ENCODE measurements at places on chromosomes 5 and 9.

DNA sequence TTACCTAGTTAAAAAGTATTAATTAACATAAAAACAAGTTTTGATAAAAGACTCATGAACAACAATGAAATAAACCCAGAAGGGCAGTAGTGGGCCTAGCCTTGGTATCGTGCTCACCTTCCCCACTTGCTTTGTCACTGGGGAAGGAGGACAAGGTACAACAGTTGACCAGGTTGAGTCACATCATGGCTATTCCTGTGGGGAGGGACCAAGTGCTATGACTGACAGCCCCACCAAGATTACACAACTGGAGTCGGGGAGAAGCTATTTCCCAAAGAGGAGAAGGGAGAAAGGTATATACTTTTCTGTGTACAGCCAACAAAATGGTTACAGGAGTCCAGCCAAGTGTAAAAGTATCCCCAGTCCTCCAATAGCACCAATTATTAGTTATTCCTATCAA, 251.3 kb upstream of the RFX3 start:
- DNase-seq = no peak

DNA sequence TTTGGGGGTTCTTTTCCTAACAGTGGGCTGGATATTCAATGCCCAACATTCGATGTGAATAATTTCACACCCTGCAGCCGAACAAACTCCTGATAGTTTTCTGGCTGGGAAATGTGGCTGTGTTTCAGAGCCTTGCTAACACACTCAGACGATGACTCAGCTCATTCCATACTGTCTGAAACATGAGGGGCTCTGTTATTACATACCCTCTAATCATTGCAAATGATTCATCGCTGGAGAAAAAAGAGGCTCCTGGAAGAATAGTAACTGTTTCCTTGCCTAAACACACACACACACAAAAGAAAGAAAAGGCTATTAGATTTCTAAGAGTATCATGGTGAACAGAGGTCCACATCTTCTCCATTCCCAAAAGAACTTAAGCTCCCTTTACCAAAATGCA, 75.8 kb downstream of the OXCT1 start:
- no peak for DNase-seq

- no peak for DNase-seq
Observed at GRCh38 chr5:150778517-150779396, at the start of gene SMIM3. Gene SMIM3 (plus strand): TSS chr5:150778757. CDS start chr5:150795441, 16,684 bp downstream.

DNA sequence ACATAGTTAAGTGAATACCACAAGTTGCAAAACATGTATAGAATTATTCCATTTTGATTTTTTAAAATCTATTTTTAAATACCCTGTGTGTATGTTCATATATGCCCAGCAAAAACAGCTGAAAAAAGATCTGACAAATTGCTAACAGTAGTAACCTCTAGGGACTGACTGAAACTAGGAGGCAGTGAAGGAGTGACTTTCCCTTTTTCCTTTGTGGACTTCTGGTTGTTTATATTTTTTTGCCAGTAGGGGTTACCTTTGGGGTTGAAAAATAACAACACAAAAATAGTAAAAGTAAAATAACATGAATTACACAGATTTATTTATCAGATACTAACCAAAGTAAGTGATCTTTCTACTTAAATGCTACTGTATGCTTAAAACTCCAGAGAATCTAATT, 2.9 kb downstream of the MEGF9 start:
- DNase-seq = no peak

DNA sequence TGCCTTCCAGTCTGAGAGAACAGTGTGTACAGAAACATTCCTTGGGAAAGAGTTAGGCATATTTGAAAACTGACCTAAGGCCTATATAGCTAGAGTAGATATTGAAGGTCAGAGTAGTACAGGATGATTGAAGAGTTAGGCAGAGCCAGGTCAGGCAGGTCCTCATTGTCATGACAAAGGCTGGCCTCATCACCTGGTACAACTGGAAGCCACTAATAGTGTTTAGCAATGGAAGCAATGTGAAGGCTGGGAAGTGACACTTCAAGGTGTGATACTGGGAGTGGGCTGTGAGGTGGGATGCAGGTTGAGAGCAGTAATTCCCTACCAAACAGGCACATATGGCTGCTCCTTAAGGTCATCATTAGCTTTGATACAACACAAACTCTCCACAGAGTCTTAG, 123.6 kb upstream of the CCNH start:
- DNase-seq = no peak

- DNase-seq = no peak
Observed at GRCh38 chr9:36141761-36142160, 5.2 kb downstream of the GLIPR2 start.

- no peak for DNase-seq
Observed at GRCh38 chr9:36949466-36949865, 84.6 kb downstream of the PAX5 start.

DNA sequence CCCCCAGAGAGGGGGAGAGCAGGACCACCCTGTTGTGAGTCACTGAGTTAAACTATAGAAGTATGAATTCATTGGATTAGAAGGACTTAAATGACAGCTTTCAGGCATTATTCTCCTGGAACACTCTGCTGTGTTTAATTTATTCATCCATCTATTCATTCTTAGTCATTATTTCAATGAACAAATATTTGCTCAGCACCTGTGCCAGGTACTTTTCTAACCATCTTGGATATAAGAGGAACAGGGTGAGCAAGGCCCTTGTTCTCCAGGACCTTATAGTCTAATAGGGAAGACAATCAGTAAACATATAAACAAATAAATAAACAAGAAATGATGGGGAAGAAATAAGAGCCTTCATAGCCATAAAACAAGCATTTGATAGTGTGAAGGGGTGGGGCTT, 483.9 kb upstream of the BRINP1 start:
- no peak for DNase-seq

DNA sequence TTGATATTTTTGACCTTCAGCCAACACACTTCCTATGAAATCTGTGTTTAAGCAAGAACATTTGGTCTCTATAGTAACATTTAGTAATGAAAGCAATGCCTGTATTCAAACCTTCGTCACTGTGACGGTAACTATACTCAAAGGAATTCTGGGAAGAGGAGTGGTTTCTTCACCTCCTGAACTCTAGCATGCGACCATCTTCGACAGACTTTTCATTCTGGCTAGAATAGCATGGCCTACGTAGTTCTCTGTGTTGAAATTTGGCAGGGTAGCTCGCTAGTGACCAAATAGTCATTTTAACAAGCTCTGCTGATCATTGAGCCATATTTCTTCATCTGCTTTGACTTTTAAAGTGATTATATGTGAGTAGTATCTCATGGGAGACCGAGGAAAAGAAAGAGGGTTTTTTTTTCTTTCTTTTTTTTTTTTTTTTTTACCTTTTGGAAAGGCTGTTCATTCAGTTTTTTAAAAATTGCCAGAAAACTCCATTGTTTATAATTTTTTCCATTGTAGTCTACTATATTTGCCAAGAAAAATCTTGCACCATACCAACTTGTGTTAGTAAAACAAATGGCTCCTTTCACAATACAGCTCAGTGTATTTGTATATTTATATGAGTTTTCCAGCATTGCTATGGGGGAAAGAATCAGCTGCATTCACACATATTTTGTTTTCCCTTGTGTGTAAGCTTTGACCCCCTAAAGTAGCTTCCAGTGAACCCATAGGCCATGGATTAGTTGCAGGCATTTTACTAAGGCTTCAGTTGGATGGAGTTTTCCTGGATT, 166.8 kb downstream of the NNT start:
- DNase-seq = no peak

- no peak for DNase-seq
Observed at GRCh38 chr5:10934783-10935355, 173.8 kb upstream of the DAP start.

DNA sequence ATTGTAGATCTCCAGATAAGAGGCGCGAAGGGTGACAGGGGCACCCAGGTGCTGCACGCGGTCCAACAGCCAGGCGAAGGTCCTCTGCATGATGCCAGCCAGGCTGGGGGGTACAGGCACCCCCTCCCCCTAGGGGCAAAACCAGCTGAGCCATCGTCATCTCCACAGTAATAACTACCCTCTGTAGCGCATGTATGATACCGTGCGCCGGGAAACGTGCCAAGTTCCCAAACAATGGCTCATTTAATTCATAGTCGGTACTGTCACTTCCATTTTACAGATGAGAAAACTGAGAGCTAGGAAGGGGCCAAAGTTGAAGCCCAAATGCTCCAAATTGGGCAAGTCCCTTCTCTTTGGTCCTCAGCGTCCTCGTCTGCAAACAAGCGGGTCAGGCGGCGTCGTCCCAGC, 1.5 kb downstream of the KIF12 start:
- DNase-seq = no peak

DNA sequence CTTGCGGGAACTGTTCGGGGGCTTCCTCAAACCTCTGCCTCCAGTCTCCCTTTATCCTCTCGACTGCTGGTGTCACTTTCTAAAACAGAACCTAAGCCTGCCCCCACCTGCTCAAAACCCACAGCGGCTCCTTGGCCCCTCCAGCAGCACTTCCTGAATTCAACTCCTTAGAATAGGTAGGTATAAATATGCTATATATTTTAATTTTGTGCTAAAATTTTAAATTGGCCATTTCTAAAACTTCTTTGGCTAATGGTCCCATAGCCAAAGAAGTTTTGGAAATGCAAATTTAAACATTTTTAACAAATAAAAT, 71.8 kb upstream of the TBC1D2 start:
- DNase-seq = no peak

DNA sequence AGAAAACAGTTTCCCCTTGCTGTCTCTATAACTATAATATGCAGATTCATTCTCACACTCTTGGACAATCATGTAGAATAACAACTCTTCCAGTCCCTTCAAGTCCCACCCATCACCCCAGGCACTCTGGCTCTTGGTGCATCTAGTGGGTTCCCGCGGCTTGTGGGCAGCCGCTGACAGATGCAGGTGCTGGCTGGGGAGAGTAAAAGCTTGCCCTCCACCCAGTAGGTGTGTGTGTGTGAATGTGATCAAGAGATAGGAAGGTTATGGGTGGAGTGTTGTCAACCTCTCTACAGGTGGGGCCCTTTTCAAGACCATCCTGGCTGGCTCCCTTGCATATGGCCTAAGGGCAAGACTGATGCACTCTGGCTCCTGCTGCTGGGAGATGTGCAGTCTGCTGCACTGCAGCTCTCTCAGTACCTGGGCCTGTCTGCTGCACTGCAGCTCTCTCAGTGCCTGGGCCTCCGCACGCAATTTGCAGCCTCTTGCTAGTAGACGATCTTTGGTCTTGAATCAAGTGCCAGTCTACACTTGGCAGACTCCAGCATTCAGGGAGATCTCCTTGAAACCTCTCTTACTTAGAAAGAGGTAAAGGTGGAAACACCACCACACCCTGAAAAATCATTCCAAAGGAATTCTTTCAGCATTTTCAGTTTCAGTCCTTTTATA, 189.7 kb upstream of the GDNF start:
- no peak for DNase-seq

DNA sequence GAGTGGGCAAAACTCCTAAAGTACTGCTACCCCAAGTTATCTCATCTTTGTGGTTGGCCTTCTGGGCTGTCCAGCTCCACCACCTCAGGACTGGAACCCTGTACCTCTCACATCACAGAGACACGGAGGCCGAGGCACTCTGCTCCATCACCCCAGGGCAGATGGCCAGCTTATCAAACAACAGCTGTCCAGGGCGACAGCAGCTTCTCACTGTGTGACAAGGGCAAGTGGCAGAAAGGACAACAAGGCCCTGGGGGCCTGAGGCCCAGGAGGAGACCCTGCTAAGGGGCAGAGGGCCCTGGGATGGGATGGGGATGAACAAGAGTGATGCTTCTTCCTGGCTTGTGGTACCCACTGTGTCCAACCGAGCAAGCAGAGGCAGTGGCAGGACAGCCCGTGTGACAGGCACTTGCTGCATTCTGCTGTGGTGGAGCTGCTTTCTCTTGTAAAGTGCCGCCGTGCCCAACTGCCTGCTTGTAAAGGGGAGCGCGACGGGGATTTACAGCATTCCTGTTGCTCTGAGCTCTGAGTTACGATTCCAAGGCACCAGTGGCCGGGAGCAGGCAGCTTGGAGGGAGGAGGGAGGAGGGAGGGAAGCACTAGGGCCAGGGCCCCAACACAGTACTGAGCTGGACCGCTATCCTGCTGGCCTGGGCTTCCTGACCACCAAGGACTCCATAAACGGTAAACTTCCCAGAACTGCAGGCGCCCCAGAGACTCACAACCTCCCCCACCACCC, 71.2 kb downstream of the SHB start:
- DNase-seq = no peak

DNA sequence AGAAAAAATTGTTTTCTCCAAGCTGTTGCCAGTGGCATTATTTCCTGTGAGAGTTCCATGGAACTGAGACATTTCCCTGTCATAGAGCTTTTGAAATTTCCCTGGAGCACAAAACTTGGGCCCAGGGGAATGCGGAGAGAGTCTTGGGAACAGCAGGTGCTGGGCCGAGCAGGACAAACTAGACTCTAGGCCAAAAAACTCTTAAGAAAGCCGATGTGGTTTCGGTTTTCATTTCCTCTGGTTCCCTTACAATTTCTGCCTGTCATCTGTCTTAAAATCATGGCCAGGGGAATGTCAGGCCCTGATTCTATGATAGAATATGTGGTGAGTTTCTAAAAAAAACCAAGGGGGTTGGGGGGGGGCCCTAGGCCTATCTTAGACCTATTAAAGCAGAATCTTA, 4.6 kb downstream of the SLC35A4 start:
- no peak for DNase-seq

DNA sequence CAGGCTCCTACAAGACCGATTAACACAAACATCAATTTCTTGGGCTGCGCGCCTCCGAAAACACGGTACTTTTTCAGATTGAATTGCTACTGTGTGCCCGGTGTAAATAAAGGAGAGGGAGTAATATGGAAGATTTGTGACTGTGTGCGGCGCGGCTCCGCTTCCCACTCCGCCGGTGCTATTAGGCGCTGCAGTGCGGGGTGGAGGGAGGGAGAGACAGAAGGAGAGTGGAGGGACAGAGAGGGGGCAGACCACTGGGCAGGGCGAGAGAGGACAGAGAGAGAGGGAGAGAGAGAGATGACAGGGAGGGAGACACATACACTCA, 24.7 kb upstream of the RNU6ATAC start:
- no peak for DNase-seq

DNA sequence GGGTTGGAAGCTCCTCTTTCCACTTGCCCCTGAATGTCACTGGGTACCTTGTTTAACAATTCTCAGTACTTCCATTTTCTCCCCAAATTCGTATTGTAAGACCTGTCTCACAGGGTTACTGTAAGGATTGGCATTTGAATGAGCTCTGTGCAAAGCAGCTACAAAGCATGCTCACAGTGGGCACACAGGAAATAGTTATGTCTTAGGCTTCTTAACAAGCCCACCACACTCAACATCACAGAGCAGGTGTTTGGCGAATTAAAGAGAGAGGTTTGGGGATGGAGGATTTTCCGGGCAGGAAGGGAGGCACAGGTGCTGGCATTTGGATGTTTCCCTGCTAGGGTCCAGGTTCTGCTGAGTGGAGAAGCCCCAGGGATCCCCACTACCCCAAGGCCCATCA, 17.0 kb upstream of the LHFPL2 start:
- no peak for DNase-seq

DNA sequence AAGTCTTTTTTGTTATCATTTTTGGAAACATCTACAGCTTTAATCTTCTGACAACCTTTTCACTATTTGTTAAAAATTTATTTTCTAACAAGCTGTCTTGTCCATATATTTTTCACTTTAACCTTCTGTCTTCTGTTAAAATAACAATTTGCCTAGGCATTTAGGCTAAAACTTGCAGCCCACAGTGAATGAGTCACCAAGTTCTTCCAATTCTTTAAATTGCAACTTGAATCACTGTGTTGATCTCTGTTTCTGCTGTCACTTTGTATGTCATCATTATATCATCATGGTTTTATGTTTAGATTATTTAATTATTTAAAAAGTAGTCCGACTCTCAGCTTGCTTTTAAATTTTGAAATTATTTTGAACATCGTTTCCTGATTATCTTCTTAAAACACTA, 473.8 kb upstream of the PTPRD start:
- DNase-seq = no peak

Measured in stimulated activated CD8-positive, alpha-beta memory T cell treated with anti-CD3 and anti-CD28 coated beads, Interleukin-7, amount 100 ng/mL, for 1 hour (primary cell).